Mesenchymal stem cell (in vitro differentiated cells and primary cell): ENCODE measurements at places on chromosomes 6 and 20.

GRCh38 chr6:168369786-168370185 is 50.2 kb upstream of the DACT2 start:
- no peak for DNase-seq

DNA sequence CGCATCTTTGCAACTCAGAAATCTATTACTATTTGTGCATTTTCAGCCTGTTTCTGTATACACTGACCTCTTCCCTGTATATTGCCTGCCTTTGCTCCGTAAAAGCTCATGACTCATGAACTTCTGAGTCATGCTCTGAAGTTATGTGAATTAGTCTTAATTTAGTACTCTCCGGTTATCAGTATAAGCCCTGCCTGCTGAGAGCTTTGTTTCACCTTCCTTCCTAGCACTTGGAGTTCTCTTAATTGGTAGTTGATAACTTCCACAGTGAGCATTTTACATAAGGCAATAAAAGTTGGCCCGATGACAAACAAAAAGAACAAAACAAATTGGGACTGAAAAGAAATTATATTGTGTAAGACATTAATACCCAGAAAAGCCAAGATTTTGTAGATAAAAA is 231.4 kb downstream of the GJA1 start:
- DNase-seq: peak; percentile 89

GRCh38 chr20:23877524-23877923 is 2.0 kb downstream of the CST5 start:
- DNase-seq: no peak

DNA sequence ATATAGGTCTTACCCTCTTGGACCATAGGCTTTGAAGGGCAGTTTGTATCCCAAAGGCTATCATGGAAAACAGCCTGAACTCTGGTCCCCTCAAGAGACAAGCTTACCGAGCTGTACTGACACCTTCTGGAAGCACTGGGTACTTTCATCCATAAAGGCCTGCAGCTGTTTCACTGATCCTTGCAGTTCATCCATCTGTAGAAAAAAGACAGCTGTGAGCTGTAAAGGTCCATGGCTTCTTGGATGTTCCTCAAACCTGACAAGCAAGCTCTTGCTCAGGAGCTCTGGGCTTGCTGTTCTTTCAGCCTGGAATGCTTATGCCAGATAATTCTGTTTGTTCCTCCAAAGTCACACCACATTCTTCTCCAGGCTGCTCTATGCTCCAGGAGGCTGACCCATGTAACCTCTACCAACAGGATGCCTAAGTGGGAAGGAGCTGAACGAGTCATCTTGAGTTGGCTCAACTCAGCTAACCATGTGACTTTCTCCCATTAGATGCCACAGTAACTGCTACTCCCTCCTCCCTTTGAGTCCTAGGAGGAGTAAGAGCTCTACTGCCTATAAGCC is 8.8 kb upstream of the NDRG3 start:
- peak; percentile 86 for DNase-seq

DNA sequence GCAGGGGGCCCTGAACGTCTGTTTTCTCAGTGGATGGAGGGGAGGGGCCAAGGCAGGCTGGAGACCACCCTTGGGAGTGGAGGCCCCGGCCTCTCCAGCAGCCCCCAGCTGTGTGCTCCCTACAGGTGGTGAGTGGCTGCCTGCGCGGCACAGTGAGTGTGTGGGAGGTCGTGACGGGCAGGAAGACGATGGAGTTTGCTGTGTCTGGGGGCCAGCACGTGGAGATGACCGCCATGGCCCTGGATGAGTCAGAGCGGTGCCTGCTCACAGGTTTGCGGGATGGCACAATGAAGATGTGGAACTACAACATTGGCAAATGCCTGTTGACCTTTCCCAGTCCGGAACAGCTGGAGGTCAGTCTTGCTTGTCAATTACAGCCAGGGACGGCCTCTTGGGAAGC is 52.6 kb downstream of the EFCAB8 start:
- no peak for DNase-seq

DNA sequence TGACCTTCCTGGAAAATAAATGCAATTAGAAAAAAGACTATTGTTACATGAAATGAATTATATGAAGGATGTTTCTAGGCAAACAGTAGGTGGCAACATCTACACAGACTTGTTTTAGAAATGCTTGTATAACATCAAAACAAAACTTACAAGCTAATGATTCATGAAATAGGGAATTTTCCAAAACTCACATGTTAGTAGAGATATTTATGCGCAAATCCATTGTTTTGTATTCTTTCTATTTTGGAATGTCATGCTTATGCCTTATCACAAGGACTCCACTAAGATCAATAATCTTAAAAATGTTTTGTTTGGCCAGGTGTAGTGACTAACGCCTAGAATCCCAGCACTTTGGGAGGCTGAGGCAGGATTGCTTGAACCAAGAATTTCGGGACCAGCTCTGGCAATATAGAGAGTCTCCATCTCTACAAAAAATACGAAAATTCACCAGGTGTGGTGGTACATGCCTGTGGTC is 32.3 kb upstream of the LGSN start:
- peak; percentile 65 for DNase-seq

- peak; percentile 53 for DNase-seq
Measured at GRCh38 chr6:3585320-3585935, 128.6 kb upstream of the SLC22A23 start.

DNA sequence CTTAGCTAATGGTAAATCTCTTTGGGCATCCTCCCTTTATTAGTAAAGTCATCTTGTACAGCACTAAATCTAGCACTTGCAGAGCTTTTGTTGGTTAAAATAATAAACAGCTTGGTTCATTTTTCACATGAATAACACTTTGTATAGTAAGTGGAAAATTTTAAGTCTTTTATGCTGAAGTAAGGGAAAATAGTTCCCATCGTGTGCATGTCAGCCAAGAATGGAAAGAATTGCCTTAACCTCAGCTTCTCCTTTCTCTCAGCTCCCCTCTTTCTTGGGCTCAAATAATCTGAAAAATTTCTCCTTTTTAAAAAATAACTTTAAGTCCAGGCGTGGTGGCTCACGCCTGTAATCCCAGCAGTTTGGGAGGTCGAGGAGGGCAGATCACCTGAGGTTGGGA is 16.6 kb downstream of the SNRPC start:
- DNase-seq: no peak

GRCh38 chr6:112606656-112607435 is 259.7 kb downstream of the RFPL4B start:
- peak; percentile 47 for DNase-seq

DNA sequence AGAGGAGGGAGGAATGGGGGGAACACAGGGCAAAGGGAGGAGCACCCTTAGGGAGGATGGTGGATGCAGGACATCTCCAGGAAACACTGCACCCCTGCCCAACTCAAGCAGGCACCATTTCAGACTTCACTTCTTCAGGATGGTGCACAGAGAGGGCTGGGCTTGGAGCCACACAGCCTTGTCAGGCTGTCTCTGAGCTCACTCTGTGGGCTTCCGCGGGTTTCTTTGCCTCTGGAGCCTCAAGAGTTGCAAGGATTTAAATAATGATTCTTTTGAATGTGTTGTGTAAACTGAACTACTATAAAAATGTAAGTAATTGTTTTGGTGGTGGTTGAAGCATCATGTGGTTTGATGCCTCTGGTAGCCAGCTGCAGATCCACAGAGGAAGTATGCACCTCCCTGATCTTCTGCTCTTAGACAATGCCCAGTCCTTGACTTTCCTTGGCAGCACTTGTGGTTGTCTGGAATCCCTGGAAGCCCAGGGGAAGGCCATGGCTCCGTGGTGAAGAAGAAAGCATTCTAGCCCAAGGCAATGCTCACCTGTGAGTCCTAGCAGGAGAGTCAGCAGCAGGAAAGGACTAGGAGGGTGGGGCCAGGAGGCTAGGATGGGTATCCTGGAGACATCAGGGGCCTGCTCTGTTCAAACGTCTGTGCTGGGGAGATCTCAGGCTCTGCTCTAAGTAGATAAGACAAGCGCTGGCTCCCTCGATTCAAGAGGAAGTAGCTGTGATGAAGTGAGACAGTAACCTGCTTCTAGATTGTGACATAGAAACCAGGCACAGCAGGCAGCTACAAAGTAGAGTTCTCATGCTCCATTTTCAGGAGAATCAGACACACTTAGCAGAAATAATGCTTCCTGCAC is 50.2 kb upstream of the SIRPG start:
- DNase-seq: no peak

- peak; percentile 43 for DNase-seq
Measured at GRCh38 chr6:145214570-145214969, 520.8 kb downstream of the EPM2A start.

- no peak for DNase-seq
Measured at GRCh38 chr6:10580570-10580969, 59.4 kb downstream of the GCNT2 start.

GRCh38 chr20:58209652-58210397 is 18.6 kb downstream of the ANKRD60 start:
- peak; percentile 65 for DNase-seq

DNA sequence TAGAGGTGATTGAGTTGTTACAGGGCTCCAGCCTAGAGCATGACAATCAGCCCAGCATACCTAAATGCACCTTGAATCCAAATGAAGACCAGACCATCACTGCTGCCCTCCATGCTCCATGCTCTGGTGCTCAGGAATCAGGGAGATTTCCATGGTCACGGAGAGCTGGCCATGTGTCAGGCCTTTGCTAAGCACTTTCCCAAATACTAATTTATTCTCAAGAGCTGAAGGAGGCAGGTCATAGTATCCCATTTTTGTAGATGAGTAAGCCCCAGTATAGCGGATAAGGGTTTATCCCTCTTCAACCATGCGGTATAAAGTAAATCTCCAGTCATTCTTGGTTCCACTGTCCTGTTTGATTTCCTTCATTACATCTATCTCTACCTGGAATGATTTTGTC is 240.8 kb downstream of the TFAP2A start:
- DNase-seq: no peak
